ENCODE measurements at places on chromosomes 11 and 22.

- no peak for DNase-seq
Observed at GRCh38 chr11:118342503-118343161, at the start of gene CD3D. Gene CD3D, minus strand, starts transcription at chr11:118342705. Its CDS starts 98 bp downstream, at chr11:118342607.

DNA sequence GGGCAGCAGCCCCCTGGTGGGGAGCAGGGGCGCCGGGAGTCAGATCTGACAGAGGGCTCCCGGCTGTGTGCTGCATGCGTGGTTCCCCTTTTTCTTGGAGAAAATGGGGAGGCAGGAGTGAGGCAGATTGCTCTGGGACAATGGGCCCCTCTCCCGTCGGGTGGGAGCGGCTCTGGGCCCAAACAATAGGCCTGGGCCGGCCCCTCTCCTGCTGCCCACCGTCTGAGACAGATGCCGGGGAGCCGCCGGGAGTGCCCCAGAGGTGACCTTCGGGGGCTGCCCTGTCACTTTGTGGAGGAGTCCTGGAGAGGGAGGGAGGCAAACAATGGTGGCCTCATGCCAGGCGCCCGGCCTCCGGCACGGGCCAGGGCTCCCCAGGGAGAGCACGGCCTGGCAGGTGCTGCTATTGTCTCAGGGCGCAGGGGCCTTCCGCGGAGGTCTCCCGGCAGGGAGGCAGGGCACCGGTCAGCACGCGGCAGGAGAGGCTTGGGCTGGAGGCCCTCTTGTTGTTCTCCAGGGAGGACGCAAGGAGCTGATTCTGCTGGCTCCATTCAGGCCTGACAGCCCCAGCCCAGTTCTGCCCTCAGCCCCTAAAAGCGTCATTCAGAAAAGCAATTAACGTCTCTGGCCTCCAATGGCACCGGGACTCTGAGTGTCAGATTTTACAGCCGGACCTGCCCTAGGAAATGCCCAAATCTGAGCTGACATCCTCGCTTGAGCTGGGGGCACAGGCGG is 44.8 kb downstream of the SMIM38 start:
- no peak for DNase-seq

GRCh38 chr22:39148727-39149535 is 3.5 kb downstream of the CBX7 start:
- no peak for DNase-seq

DNA sequence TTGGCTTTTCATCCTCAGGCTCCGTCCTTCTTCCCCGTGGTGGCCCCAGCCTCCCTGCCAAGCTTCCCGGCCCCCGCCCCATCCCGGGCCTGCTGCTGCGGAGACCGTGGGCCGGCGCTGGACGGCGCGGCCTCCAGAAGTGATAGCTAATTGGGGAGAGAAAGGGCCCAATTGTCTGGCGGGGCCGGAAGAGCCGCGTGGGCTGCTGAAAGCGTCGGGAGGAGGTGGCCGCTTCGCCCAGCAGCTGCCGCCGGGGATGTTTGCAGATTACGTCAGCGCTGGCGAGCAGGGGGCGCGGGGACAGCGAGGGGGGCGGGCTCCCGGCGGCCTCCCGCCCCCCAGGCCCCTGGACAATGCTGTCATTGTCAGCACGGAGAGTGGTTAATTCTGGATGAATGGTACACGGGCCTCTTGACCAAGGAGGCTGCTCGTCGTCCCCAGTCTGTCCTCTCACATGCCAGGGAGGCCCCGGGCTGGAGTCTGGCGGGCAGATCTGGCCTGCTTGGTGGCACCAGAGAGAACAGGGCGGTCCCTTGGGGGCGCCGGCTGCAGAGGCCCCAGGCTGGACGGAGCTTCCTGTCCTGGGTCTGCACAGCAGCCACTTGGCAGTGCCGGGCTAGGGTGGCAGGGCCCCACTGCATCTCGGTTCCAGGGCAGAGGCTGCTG is 1.6 kb downstream of the SMIM38 start:
- DNase-seq = peak; percentile 72

DNA sequence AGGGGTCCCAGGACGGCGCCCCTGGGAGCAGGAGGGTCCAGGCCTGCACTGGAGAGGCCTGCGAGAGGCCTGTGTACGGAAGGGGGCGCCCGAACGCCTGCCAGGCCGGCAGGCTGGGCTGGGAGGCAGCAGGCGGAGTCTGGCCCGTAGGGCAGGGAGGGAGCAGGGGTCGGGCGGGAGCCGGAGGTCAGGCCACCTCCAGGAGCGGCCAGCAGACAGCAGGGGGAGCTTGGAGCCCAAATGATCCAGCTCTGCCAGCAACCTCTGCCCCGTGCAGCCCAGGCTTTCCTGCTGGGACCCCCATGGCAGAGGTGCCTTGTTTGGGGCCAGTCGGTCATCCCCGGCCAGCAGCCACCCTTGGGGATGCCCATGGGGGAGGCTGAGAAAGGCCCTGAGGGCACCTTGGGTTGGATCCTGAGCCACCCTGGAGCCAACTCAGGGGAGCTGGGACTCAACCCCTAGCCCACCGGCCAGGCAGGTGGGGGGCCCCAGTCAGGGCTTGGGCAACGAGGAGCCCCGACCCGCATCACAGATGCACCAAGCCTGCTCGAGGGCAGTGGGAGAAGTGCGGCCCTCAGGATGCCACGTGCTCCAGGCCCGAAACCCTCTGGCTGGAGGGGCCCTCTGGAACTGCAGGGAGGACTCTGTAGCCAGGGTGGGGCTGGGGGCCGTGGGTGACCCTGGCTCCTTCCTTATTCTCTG is 9.6 kb upstream of the SYT8 start:
- no peak for DNase-seq

DNA sequence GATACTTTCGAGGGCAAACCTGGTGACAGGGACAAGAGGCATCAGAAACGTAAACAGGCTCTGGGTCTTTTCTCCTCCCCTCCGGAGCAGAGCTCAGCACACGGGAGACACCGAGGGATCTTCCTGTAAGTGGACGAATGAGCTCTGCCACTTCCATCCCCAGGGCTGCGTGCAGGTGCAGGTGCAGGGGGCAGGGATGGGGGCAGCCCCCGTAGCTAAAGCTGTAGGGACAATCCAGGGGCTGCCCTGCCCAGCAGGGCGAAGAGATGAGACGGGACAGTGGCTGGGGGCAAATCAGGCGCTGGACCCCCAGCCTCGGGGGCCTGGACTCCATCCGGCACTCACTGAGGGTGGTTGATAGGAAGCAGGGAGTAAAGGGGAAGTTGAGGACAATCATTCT is 505.4 kb downstream of the BRD1 start:
- DNase-seq = no peak

GRCh38 chr11:122951211-122951610 is 30.4 kb downstream of the BSX start:
- DNase-seq = no peak

DNA sequence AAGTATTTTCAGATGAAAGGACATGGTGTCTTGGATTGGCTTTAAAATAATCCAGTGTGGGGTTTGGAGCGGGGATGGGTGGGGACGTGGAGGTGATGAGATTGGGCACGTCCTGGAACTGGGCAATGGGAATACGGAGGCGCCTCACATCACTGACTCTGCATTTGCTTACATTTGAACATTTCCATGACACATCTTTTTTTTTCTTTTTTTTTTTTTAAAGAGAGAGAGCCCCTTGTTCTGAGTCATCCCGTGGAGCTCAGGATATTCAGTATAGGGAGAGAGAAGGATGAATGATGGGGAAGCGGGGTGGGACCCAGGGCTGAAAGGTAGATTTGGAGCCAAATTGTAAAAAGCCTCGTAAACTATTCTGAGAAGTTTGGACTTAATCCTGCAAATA is 142.7 kb downstream of the FBXO7 start:
- no peak for DNase-seq

GRCh38 chr11:64989416-64989815 is 7.4 kb downstream of the BATF2 start:
- DNase-seq = no peak

DNA sequence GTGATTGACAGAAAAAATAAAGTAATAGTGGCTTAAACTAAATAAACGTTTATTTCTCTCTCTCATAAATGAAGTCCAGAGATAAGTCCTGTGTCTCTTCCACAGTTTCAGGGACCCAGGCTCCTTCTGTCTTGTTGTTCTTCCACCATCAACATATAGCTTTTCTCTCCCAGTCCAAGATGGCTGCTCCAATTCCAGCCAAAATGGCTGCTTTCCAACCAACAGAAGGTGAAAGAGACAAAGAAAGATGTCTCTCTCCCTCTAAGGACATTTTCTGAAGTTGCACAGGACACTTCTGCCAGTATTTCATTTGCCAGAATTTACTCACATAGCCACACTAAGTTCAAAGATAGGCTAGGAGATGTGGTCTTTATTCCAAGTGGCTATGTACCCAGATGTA is 9.4 kb upstream of the PLEKHB1 start:
- no peak for DNase-seq

DNA sequence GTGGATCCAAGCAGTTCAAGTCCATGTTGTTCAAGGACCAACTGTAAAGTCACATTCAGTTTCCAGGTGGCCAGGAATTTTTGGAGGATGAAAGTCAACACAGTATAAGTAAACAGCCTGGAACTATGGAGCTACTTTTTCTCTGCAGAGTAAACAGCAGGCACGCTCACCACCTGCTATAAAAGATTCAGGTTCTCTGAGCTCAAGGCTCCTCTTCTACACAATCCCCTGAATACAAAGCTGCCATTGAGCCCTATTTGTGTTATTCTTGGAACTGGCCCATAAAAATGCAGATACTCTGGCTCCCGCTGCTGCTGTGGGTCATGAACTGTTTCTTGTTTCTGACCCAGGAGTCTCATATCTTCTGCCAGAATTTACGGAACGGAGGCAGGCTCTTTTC is 56.9 kb upstream of the PRR5 start:
- no peak for DNase-seq

DNA sequence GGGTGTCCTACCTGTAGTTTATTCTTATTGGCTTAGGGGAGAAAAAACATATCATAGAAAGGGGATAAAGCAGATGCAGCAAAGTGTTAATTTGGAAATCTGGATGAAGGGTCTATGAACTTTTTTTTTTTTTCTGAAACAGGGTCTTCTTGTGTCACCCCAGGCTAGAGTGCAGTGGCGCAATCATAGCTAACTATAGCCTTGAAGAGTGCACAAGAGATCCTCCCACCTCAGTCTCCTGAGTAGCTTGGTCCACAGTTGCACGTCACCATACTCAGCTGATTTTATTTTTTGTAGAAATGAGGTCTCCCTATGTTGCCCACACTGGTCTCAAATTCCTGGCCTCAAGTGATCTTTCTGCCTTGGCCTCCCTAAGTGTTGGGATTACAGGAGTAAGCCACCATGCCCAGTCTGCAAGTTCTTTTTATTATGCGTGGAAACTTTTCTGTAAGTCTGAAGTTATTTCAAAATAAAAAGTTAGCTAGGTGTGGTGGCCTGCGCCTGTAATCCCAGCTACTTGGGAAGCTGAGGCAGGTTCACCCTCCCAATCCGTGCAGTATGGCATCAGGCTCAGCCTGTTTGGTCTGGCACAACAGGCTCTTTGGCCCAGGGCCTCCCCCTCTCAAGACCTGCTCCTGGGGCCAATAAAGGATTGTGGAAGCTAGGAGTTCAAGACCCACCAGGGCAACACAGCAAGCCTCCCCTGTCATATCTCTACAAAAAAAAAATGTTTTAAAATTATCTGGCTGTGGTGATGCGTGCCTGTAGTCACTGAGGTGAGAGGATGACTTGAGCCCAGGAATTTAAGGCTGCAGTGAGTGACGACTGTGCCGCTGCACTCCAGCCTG is 111.9 kb downstream of the MED15 start:
- DNase-seq = no peak

DNA sequence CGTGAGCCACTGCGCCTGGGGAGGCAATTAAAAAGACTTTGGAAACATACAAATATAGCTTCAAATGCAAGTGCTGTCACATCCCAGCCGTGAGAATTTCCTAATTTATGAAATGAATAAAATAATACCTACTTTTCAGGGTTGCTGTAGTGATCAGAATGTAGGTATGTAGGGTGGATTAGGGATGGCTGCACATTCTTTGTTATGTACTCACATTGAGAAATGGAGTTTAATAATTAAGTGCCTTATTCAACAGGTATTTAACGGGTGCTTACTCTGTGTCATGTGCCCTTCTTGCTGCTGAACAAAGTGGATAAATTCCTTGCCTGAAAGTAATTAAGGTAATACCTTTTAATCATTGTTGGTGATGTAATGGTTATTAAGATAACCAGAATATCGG is 37.0 kb downstream of the MMP7 start:
- DNase-seq = no peak

DNA sequence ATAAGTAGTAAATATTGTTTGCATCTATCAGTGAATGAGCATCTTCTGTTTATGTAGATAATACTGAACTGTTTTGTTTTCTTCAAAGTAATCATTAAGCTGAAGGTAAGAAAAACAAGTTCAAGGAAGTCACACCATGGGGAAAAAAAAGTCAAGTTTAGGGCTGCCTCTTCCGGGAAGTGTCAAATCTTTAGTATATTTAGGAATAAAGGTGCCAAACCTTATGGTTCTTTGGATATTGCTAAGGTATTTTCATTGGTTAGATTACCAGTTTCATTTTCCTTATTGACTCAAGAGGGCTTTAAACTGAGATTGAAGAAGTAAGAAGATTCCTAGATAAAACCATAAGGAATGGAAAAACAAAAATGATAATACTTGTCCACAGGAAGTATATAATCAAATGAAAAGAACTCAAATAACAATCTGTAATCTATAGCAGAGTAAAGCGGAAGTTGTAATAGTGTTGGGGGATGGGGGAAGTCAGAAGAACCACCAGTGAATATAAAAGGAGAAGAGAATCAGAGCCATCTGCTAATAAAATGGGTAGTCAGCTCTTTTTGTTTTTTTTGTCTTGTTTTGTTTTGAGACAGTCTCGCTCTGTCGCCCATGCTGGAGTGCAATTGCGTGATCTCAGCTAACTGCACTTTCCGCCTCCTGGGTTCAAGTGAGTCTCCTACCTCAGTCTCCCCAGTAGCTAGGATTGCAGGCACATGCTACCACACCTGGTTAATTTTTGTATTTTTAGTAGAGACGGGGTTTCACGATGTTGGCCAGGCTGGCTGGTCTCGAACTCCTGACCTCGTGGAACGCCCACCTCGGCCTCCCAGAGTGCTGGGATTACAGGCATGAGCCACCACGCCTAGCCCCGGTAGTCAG is 2.3 kb downstream of the ATM start:
- no peak for DNase-seq

DNA sequence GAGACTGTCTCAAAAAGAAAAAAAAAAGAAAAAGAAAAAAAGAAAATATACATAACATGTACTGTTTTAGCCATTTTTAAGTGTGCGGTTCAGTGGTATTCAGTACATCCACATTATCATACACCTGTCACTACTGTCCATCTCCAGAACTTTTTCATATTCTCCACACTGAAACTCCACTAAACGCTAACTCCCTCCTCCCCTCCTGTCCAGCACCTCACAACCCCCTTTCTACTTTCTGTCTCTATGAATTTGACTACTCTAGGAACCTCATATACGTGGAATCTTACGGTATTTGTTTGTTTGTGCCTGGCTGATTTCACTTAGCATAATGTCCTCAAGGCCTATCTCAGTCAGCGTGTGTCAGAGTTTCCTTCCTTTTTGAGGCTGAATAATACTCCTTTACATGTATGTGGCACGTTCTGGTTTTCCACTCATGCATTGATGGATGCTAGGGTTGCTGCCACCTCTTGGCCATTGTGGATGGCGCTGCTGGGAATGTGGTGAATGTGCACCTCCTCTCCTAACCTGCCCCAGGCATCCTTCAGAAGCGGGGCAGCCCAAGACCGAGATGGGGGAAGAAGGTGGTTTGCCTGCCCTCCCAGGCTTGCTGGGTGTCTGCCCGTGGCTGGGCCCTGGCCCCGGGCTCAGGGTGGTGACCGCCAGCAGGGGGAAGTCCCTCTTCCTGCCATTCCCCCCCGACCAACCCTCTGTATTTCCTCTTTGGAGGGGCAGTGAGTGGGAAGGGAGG is 60.5 kb downstream of the BCR start:
- no peak for DNase-seq

- DNase-seq = no peak
Observed at GRCh38 chr11:15569305-15570025, 454.7 kb downstream of the INSC start.
